ENCODE measurements at places on chromosomes 5 and 9. TPM values are rescaled to one million over a fixed set of nuclear protein-coding genes. Genes with fewer than 3 reads are reported as not detected.

The VCP gene
- 107 TPM for total RNA-seq

The FBLL1 gene
- 0.83 TPM for total RNA-seq

The ATP10B gene
- total RNA-seq, result 0.16 TPM

The RAD1 gene
- total RNA-seq, result 15.8 TPM

The IL5 gene
- total RNA-seq, result not detected

The GRXCR2 gene
- total RNA-seq, result not detected

The TEK gene
- 11.1 TPM for total RNA-seq

The AGXT2 gene
- not detected for total RNA-seq

All from sigmoid colon (tissue), 7 donors.